ENCODE measurements at places on chromosomes 13 and 19.

DNA sequence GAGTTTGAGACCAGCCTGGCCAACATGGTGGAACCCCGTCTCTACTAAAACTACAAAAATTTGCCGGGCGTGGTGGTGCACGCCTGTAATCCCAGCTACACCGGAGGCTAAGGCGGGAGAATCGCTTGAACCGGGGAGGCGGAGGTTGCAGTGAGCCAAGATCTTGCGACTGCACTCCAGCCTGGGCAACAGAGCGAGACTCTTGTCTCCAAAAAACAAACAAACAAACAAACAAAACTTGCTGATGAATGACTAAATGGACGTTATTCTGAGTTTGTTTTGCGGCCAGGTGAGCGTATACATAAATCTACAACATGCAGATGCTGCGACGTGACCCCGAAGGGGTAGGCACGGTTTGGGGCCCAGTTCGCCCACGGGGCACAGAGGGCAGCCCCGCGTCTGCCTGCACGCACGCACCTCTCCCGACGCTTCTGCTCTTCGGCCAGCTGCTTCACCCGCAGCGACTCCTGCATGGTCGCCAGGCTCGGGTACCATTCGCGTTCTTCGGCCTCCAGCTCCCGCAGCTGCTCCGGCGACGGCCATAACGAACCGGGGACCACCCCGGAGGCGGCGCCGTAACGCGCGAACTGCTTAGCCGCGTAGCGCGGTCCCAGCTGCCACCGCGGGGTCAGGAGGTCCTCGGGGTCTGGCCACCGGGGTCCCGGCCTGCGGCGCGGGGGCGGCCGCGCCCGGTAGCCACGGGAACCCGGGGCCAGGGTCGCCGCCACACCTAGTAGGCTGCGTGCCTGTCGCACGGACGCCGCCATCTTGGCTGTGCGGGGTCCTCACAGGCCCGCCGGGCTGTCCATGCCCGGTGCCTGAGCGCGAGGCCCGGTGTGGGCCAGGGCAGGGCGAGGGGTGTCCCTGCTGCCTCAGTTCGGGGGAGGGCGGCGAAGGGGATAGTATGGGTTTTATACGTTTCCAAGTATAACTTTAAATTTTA, at the start of gene GADD45GIP1:
GADD45GIP1 (minus strand) TSS at position 778 of the 943 bp plus-strand sequence; CDS start at position 767, 11 bp downstream.
- peak; percentile 77 for DNase-seq

DNA sequence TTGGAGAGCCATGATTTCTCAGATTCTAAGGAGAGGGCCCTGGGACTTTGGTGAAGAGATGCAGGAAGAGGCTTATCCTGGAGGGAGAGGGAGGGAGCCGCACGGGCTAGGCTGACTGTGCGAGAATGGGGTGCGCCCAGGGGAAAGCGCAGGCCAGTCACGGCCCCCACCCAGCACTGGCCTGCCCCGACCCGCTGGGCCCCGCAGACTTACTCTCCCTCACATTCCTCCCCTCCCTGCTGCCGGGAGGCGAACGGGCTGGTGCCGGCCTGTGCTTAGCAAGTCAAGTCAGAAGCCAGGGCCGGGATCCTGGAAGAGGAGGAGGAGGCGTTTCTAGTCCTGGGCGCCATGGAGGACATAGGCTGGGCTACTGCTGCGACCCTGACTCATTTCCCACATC, 120.0 kb downstream of the CRYL1 start:
- DNase-seq, result no peak

DNA sequence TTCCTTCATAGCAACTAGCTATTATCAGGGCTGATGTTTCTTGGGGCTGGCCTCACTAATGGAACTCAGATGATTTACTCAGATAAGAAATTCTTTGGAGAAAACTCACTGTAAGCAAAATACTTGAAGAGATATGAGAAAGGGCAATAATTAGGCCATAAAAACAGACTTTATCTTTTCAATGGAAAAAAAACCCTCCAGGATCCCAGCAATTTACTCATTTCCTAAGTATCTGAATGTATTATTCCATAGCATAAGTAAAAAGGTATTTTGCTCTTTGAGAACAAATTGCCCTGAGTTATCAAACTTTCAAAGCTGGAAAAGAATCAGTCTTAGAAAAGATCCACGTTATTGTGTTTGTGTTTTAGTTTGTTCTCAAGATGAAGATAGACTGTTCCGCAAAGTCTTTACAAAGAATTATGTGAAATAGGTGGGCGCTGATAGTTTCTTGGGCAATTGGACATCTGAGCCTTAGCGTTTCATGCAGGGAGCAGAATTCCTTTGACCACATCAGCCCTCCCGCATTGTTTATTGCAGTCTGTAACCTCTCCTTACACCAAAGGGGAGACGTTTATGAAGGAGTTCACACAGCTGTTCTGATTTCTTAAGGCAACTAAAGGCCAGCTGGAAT, 29.1 kb upstream of the CSNK1A1L start:
- no peak for DNase-seq

GRCh38 chr13:40442826-40443225, 223.6 kb downstream of the FOXO1 start:
- no peak for DNase-seq

DNA sequence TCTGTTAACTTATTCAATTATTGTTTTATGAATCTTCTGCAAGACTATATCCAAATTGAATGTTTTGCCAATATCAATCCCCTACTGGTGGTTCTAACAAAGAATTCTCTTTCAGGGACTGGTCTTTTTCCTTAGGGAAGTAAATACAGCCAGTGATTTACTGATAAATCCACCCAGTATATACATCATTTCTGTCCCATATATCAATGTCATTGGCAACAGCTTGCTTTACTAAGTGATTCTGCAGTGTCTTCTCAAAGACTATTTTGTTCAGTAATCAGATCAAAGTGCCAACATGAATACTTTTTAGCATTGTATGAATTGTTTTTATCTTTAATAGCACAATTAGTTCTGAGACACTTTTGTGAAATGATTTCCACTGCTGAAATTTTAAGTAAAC, 114.0 kb upstream of the OBI1 start:
- no peak for DNase-seq

DNA sequence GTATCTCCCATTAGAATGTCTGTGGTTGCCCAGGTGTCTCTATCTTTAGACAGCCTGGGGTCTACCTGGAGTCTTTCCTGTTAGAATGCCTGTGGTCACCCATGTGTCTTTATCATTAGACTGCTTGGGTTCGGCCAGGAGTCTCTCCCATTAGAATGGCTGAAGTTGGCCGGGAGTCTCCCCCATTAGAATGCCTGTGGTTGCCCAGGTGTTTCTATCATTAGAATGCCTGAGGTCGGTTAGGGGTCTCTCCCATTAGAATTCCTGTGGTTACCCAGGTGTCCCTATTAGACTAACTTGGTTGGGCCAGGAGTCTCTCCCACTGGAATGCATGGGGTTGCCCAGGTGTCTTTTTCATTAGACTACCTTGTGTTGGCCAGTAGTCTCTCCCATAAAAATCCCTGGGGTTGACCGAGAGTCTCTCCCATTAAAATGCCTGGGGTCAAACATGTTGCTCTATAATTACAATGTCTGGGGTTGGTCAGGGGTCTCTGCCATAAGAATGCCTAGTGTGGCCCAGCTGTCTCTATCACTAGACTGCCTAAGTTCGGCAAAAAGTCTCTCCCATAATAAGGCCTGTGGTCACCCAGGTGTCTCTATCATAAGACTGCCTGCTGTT, 1448.7 kb downstream of the UQCRFS1 start:
- DNase-seq, result peak; percentile 49

- DNase-seq, result no peak
Measured at GRCh38 chr13:32659736-32660135, 73.5 kb downstream of the PDS5B start.

DNA sequence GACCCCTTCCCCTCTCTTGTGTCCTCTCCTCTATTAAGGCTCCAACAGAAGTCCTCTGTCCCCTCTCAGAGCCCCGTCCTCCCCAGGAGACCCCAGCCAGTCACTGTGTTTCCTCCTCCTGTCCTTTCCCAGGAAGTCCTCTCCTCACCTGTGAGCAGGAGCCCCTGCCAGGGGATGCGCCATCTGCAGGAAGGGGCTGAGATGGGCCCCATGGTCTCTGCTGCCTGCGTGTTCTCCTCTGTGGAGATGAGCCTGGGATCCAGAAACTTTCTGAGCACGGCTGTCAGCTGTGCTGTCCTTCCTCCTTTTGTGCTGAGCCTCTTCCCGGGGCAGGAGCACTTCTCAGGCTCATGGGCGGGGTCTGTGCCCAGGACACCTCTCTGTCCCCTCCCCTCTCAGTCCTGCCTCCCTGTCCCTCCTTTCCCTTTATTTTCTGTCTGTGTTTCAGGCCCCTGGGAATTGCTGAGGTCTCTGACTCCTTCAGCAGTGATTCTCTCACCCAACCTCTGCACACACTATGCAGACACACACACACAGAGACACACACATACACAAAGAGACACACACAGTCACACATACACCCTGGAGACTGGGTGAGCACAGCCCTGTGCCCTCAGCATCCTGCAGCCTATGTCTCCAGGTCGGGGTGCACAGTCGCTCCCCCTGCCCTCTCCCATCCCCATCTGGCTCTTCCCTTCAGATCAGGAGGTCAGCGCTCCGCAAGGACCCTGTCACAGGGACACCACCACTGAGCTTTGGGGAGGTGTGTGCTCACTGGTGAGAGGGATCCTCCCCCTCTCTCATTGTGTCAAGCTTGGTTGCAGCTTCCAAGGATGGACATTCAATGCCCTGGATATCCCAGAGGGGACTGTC, at the start of gene CEACAM8:
CEACAM8 (minus strand) TSS at position 308 of the 873 bp plus-strand sequence; CDS start at position 212, 96 bp downstream.
- no peak for DNase-seq

Measured in cerebellar cortex (tissue), 1 donor.